Activated CD4-positive, alpha-beta memory T cell treated with anti-CD3 and anti-CD28 coated beads for 36 hours (primary cell): ENCODE measurements at places on chromosomes 4 and X.

GRCh38 chrX:10938365-10938923 is 172.7 kb upstream of the HCCS start:
- no peak for DNase-seq

GRCh38 chrX:107448998-107449835 is at the start of gene FRMPD3:
TSS of gene FRMPD3 (plus strand) at chrX:107449652. CDS start at chrX:107526589, 76,937 bp downstream.
- peak; percentile 10 for DNase-seq

GRCh38 chrX:22959204-22959920 is 40.4 kb upstream of the DDX53 start:
- no peak for DNase-seq

DNA sequence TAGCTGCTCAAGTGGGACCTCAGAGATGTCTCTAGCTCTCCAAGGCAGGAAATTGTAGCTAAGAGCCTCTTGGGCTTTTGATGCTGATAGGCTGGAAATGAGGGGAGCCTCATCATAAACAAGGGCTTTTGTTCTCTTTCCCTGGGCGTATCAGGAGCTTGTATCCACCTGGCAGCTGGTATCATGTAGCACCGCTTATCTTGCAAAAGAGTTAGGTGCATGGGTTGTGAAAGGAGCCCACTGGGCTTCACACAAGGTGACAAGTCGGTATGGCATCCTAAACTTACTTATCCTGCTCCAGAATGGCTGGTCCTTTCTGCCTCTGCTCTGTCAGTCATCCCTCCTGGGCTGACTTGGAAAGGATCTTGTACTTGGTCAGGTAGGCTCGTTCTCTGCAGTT is 565.8 kb downstream of the GRXCR1 start:
- no peak for DNase-seq

- peak; percentile 27 for DNase-seq
These were observed 187.7 kb upstream of the NUDT10 start for GRCh38 chrX:51144828-51145442.

GRCh38 chr4:183887351-183887750 is 17.8 kb upstream of the STOX2 start:
- no peak for DNase-seq

GRCh38 chr4:26105337-26105736 is 191.3 kb downstream of the SMIM20 start:
- DNase-seq, result no peak

DNA sequence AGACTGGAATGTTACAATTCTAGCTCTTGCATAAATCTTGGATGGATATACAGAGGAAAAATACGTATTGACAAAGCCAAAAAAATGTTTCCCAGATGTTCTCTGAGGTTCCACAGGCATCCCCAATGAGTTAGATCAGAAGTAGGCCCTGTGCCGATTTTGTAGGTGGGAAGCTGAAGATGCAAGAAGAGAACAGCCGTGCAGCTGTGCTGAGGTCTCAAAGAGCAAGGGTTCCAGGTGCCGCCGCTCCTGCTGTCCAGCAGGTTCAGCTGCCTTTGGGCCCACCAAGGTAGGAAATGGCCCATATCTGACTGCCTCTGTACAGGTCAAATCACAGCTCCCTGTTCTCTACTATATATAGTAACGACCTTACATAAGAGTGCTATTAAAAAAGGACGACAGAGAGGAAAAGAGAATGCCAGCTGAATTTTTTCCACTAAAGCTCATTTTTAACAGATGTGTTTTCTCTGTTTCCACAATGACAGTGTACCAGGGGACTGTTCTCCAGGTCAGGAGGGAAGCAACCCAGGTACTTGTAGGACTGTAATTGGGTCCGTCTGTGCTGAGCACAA is 155.6 kb downstream of the CBR4 start:
- no peak for DNase-seq

GRCh38 chr4:163558539-163559044 is 64.1 kb downstream of the TMA16 start:
- DNase-seq, result no peak

DNA sequence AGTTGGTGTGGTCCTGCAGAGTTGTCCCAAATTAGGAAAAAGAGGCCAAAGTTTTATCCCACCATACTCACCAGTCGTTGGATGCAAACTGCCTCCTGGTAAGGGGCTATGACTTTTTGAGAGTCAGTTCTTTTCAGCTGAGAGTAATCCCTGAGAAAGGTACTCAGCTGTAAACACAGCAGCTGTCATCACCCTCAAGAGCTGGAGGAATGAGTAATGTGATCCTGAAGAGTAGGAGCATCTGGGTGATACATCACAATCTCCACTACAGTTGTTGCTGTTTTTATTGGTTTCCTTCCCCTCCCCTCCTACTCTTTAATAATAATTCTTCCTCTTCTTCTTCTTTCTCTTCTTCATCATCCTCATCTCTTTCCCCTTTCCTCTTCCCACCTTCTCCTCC is 5.7 kb downstream of the MAGEE1 start:
- no peak for DNase-seq

- DNase-seq, result no peak
These were observed 1056.0 kb downstream of the STIM2 start for GRCh38 chr4:27916452-27917184.

DNA sequence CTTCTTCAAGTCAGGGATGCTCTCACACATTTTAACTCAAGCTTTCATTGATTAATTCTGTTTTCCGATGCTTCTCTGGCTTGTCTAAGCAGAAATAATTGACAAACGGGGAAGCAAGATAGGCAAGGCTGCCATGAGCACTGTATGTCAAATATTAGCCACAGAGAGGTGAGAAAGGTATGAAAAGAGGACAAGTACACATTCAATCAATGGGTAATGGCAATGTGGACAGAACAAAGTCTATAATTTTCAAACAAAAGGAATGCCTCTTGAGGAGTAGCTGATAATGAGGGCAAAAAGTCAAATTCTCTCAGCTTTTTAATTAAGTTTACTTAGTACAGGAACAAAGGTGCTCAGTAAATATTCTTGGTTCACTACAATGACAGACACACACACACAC is 19.6 kb downstream of the COX7B2 start:
- no peak for DNase-seq

GRCh38 chrX:111560801-111561200 is 49.4 kb downstream of the SERTM2 start:
- DNase-seq, result no peak

- peak; percentile 49 for DNase-seq
These were observed 649.6 kb upstream of the DIPK2B start for GRCh38 chrX:45850197-45850774.

DNA sequence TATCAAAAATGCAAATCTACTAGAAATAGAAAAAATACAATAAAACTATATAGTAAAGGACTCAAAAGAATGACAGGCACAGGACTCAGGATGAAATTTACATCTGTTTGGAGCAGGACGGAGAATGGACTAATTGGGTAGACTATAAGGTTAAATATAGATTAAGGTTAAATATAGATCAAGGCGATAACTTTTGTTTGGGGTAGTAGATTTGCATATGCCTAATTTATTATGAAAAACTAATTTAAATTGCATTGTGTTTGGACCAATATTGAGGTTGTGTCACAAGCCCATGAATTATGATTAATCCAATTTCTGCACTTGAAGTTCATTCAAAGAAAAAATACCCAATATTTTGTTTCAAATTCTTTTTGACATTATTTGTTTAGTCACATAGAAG is 31.0 kb downstream of the MTHFD2L start:
- no peak for DNase-seq

DNA sequence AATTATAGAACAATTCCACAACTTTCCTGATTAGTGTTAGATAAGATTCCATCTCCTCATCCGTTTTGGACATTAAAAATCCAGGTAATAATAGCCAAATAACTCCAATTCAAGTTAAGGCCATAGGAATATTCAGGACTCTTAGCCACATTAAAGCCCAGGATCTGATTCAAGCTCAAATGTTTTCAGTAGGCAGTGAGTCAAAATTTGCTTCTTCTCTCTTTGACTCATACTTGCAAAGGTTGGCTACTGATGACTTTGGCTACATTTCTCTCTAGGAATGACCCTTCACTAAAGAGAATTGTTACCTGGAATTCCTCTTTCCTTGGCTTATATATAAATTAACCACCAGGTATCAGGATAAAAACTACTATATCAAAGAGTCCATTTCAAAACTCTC is 354.9 kb upstream of the HS3ST1 start:
- DNase-seq, result no peak

- DNase-seq, result no peak
These were observed 7.2 kb downstream of the IL15 start for GRCh38 chr4:141643557-141643956.

DNA sequence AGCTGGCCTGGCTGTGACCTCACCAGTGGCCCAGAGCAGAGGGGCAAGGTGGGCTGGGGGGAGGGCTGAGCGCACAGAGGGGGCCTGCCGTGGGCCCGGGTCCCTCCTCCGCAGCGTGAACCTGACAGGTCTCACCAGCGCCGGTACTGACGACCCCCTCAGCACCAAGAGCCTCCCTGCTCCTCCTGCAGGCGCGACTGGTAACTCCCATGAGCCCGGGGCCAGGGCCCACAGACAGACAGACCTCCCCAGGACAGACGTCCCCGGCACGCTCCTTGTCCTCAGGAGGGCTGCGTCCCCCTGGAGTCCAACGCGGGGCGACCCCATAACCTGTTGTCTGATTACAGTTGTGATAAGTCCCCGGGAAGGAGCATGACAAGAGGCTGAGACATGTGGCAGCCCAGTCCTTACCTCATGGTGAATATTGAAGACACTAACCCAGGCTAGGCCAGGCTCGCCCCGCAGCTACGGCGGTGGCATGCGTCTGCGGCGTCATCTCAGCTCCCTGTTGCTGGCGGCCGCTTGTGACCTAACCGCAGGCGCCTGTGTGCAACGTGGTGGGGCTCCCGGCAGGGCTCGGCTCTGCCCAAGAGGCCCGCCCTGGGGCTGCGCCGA is 8.5 kb downstream of the AKAP17A start:
- DNase-seq, result no peak

GRCh38 chr4:10009861-10010500 is 11.3 kb downstream of the SLC2A9 start:
- no peak for DNase-seq

DNA sequence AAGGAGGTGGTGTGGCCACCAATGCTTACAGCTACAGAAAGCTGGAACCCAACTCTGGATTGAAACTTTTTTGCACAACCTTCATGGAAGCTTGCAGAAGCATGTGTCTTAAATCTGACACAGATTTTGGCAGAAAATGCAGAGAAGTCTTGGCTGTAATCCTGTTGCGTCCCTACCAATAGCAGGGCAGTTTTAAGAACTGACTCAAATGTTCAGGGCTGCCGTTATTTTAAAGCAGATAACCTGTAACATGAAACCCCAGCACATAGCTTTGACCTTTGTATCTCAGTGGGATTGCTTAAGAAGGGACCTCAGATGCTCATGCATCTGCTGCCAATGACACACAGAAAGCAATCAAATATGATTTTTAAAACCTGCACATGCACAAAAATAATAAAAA is at the start of gene VEGFD:
TSS of gene VEGFD (minus strand) at position 110 of the 400 bp plus-strand sequence. CDS start 467 bp downstream, outside the sequence.
- no peak for DNase-seq

DNA sequence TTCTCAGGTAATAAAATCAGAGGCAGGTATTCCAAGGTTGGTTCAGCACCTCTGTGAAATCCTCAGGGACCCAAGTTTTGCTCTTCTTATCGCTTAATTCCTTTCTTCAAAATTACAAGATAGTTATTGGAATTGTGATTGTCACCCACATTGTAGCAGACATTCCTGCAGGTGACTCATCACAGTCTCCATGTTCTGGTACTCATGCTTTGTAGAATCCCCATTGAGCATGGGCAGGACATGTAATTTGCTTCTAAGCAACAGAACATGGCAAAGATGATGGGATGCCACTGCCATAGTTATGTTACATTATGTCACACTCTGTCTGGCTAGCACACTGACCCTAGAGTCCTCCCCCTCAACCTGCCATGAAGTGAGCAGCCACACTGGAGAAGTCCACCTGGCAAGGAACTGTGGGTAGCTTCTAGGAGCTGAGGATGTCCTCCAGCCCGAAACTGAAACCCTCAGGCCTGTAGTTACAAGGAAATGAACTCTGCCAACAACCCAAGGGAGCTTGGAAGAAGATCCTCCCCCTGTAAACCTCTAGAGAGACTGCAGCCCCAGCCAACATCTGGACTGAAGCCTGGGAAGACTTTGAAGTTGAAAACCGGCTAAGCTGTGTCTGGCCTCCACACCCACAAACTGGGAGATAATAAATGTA is 58.3 kb upstream of the GUCY1A1 start:
- DNase-seq, result no peak

- no peak for DNase-seq
These were observed 83.5 kb downstream of the ZNF674 start for GRCh38 chrX:46461660-46462191.

- no peak for DNase-seq
These were observed 7.6 kb upstream of the XPNPEP2 start for GRCh38 chrX:129731228-129731627.

GRCh38 chrX:11117745-11118144 is 6.6 kb downstream of the HCCS start:
- no peak for DNase-seq

DNA sequence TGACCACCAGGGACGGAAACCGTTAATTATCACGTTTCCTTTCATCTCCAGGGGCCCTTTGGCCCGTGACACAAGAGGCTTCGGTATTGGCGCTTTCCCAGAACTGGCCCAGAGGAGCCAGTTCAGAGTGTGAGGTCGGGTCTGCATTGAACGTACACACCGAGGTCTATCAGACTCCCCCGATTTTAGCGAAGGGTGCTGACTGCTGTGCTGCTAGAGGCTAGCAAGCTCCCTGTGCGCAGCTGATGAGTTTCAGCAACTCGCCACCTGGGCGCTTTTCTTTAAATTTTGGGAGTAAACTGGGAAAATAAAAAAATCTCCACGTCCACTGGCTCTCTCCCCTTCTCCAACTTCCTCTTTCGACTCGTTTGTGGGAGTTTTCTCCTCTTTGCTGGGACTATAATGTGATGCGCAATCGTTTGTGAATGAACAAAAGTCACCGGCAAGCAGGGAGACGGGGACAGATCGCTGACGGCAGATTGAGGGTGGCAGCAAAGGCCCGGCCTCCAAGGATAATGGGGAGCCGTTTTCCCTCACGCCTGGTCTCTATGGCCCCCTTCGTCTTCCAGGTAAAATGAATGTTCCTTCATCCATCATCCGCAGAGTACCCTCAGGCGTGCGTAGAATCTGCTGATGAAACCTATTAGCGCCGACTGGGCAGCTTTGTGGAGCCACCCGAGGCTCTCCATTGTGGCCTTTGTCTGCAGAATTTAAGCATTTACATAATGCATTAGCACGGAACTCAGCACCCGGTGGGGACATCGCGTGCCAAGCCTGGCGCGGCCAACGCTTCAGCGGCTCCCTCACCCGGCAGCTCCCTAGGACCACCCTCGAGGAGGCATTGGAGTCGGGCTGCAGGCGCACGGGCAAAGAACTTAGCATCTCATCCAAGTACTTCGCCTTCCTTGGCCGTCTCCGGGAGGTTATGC is 1.6 kb upstream of the LRAT start:
- DNase-seq, result no peak

GRCh38 chr4:127995776-127996175 is 30.6 kb downstream of the ABHD18 start:
- no peak for DNase-seq

- no peak for DNase-seq
These were observed 233.6 kb upstream of the DIPK2B start for GRCh38 chrX:45434231-45434630.

GRCh38 chr4:15706646-15707362 is 3.9 kb downstream of the BST1 start:
- no peak for DNase-seq
